A172 (cell line): ENCODE measurements at places on chromosomes 13 and 19. TPM values are rescaled to one million over a fixed set of nuclear protein-coding genes. Genes with fewer than 3 reads are reported as not detected.

The INAFM1 gene
- total RNA-seq, result 0.19 and 0.41 TPM in 2 replicates

The PSG7 gene
- total RNA-seq, result 0.07 TPM in 1 of 2 replicates, not detected in the other

The XRCC1 gene
- total RNA-seq, result 53.9 and 57.1 TPM in 2 replicates

The PSG6 gene
- not detected in 2 replicates for total RNA-seq

The ZNF723 gene
- 0.19 TPM in 1 of 2 replicates, not detected in the other for total RNA-seq

The NALCN gene
- 0.60 and 0.72 TPM in 2 replicates for total RNA-seq

The NLRP4 gene
- 0.03 TPM in 1 of 2 replicates, not detected in the other for total RNA-seq

The WASF3 gene
- total RNA-seq, result 4.0 and 5.2 TPM in 2 replicates

The FCHO1 gene
- 0.67 and 2.1 TPM in 2 replicates for total RNA-seq

The ZNF575 gene
- 0.62 TPM in 1 of 2 replicates, not detected in the other for total RNA-seq

The ATP8A2 gene
- total RNA-seq, result 1.1 and 1.2 TPM in 2 replicates

The SSC5D gene
- 1.1 and 1.2 TPM in 2 replicates for total RNA-seq

The MAMSTR gene
- total RNA-seq, result 0.93 and 1.1 TPM in 2 replicates

The APC2 gene
- 0.79 and 5.5 TPM in 2 replicates for total RNA-seq

The CCNA1 gene
- total RNA-seq, result 10.7 and 11.5 TPM in 2 replicates

The ZNF611 gene
- total RNA-seq, result 9.7 and 11.7 TPM in 2 replicates

The ZNF415 gene
- total RNA-seq, result 0.22 TPM in 1 of 2 replicates, not detected in the other

The LILRB2 gene
- not detected in 2 replicates for total RNA-seq

The GJA3 gene
- 0.52 and 1.6 TPM in 2 replicates for total RNA-seq
